ENCODE measurements at places on chromosomes 4 and X. TPM values are rescaled to one million over a fixed set of nuclear protein-coding genes. Genes with fewer than 3 reads are reported as not detected.

TCEAL5 gene
- not detected for total RNA-seq

MAGEA4 gene
- total RNA-seq, result not detected

HTN3 gene
- not detected for total RNA-seq

CLGN gene
- total RNA-seq, result 0.53 TPM

NDNF gene
- 0.29 TPM for total RNA-seq

HGFAC gene
- total RNA-seq, result not detected

ARMCX2 gene
- 31.3 TPM for total RNA-seq

SHROOM3 gene
- total RNA-seq, result 19.0 TPM

RBM10 gene
- total RNA-seq, result 42.6 TPM

- no peak for DNase-seq
These were observed 2.9 kb upstream of the TLR6 start for GRCh38 chr4:38859501-38859900.

GRCh38 chr4:165827018-165827417 is 46.0 kb upstream of the TLL1 start:
- no peak for DNase-seq

GRCh38 chr4:162323919-162324318 is 160.1 kb upstream of the FSTL5 start:
- DNase-seq, result no peak

GRCh38 chr4:54937501-54937900 is 187.9 kb downstream of the KDR start:
- DNase-seq, result no peak

- peak; percentile 84 for DNase-seq
These were observed 36.3 kb downstream of the MGARP start for GRCh38 chr4:139243448-139244365.

DNA sequence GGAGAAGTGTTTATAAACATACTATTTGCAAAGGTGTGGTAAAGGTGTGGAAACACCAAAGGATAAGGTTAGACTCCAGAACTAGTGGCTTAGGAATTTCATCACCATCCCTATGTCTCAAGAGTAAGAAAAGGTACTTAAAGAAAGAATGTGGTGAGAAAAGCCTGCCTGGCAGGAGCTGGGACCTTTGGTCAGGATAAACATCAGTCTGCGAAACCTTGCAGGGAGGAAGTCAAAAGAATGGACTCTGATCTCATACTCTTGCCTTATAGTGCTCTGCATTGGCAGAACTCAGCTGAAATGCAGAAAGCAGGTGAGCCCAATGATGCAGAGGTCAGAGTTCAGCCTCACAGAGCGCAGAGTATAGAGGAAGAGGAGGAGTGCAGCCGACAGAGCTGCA is 97.2 kb upstream of the NR3C2 start:
- DNase-seq, result no peak

DNA sequence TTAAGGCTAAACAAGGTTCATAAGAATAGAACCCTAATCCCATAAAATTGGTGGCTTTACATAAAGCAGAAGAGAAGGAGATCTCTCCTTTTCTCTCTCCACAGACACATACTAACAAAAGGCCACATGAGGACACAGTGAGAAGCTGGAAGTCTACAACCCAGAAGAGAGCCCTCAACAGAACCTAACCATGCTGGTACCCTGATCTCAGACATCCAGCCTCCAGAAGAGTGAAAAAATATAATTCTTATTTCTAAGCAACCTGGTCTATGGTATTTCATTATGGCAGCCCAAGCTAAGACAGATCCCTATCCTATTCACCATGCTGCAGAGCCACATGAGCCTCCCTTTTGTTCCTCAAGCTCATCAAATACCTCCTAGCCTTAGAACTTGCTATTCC is 195.5 kb downstream of the ANTXR2 start:
- no peak for DNase-seq

- DNase-seq, result no peak
These were observed 3.7 kb downstream of the ADGRG4 start for GRCh38 chrX:136304493-136304892.

DNA sequence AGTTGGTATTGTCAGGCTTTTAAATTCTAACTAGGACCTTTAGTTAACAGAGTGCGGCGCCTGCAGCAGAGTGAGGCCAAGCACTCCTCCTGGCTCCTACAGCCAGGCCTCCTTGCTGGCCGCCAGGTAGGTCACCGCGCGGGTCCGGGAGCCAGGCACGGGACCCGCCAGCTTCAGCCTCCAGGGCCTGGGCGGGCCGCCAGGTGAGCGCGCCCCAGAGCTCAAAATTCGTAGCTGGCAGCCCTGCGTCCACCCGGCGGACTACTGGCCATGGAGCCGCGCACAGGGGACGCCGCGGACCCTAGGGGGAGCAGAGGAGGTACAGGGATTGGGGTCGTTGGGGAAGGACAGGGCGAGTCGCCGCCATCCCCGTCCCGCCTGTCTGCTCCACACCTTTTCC is at the start of gene MAGIX:
TSS of gene MAGIX (plus strand) at position 139 of the 400 bp plus-strand sequence. CDS start at position 271, 132 bp downstream.
- DNase-seq, result no peak

GRCh38 chrX:68698942-68699341 is 51.5 kb downstream of the STARD8 start:
- DNase-seq, result no peak

- no peak for DNase-seq
These were observed 487.0 kb downstream of the TRAM1L1 start for GRCh38 chr4:116598155-116598979.

- no peak for DNase-seq
These were observed 7.3 kb downstream of the VEGFD start for GRCh38 chrX:15376956-15377355.

- DNase-seq, result no peak
These were observed 143.7 kb upstream of the PABPC4L start for GRCh38 chr4:134345244-134345643.

DNA sequence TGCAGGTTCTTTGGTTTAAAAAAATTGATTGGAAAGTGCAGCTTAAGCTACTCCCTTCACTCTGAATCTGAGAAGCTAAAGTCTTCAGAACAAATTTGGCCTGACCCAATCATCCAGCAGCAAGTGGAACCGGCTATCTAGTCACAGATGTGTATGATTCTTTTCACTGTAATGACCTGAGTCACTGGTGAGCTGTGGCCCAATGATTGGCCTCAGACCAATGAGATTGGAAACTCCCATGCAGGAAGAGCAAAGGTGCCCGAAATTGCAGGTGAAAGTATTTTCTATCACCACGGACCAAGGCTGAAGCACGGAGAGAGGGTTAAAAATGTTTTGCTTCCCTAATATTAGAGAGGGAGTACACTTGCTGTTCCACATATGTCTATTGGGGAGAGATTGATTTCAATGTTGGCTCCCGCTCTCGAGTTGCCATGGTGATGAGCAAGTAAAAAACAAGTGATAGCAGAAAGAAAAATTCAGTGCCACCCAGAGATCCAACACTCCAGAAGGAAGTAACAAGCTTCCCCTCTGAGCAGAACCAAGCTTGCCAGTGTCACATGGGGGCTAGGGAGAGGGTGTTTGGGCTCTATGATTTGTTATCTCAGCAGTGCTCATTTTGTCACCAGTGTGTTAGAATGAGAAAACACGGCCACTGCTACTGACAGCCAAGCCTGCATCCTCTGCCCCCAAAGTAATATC is 11.2 kb downstream of the RIPPLY1 start:
- DNase-seq, result no peak

DNA sequence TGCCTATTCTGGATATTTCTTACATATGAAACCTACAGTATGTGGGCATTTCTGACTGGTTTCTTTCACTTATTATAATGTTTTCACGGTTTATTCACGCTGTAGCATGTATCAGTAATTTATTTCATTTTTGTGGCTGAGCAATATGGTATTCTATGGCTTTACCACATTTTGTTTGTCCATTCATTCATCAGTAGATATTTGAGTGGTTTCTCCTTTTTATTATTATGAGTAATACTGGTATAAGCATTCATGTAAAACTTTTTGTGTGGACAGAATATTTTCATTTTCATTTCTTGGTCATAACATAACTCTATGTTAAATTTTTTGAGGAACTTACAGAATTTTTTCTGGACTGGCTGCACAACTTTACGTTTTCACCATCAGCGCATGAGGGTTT is 122.7 kb upstream of the PABPC5 start:
- DNase-seq, result no peak

DNA sequence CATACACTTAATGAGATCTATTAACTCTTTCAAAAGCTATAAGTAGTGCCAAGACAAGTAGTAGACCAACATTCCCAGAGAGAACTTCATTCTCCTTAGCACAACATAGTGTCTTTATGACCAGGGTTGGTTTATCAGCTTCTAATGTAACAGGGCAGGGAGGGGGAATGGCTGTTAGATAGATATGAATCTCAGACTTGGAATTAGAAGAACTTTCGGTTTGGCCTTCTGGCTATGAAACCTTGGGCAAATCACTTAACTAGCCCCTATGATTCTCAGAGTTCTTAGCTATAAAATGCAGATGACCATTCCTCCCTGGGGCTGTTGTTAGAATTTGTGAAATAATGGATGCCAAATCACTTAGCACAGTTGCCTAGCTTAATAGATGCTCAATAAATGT is 132.2 kb downstream of the SLC10A7 start:
- no peak for DNase-seq

DNA sequence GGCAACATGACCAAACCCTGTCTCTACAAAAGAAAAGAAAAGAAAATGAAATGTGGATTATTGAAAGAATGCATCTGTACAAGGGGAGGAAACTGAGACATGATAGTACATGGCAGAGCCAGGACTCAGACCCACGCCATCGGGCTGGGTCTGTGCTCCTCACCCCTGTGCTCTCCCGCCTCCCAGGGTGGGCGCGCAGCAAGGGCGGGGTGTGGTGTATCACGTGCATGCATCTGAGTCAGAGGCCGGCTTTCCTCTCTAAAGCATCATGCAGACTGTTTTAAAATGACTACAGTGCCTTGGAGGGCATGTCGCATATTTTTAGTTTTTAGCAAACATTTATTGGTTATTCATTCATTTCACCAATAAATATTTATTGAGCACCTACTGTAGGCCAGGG is 47.8 kb downstream of the HTT-AS start:
- DNase-seq, result no peak

DNA sequence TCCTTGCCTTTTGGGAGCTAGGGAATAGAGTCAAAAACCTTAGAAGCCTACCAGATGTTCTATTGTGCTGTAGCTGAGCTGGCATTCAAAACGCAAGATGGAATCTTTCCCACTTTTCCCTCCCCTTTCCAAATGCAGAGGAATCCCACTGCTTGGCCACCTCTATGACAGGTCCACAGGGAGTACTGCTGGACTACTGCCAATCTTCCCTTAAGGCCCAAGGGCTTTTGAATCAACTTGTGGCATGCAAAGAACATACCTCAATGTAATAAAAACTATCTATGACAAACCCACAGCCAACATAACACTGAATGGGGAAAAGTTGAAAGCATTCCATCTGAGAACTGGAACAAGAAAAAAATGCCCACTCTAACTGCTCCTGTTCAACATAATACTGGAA is 139.2 kb upstream of the AGTR2 start:
- DNase-seq, result no peak

DNA sequence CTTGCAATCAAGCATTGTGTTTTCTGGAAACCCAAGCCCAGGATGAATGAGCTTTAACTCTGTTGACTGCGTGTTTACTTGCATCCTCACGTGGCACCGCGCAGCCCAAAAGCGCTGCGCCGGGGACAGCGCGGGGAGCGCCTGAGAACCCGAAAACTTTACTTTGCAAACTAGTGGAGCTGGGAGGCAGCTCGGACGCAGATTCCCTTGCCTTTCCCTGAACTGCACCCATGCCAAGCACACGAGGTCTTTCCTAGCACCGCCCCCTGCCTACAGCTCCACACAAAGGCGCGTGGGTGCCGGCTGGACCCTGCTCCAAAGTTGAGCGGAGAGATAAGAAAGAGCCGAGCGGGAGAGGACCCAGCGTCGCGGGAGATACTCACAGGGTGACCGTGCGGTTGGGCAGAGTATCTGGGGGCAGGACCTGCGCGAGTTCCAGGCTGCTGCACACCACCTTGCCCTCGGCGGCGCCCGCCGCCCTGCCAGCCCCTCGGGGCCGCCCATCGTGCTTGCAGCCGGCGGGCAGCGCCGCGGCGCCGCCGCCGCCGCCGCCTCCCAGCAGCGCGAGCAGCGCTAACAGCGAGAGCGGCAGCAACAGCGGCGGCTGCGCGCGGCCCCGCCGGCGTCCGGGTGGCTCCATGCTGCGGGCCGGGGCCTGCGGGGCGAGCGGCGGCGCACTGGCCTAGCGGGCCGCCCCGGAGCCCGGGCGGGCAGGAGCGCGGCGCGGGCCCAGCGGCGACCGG is 550 bp downstream of the ADGRA3 start:
- DNase-seq, result peak; percentile 54

DNA sequence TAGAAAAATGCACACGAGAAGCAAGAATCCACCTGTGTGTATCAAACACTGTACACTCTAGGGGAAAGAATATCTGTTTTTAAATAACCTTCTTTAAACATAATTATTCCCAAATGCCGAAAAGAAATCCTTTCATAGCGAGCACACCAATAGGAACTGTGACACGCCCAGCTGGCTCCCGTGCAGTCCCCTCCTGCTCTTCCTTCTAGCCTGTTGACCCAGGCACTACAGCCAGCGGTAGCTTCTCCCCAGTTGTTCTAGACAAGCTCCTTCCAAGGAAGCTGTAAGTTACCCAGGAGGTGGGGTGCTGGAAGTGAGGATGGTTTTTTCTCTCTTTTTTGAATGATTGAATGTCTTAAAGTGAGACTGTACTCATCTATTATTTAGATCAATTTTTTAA is 19.5 kb upstream of the NOCT start:
- no peak for DNase-seq

GRCh38 chrX:53082773-53083616 is 828 bp downstream of the TSPYL2 start:
- DNase-seq, result no peak

DNA sequence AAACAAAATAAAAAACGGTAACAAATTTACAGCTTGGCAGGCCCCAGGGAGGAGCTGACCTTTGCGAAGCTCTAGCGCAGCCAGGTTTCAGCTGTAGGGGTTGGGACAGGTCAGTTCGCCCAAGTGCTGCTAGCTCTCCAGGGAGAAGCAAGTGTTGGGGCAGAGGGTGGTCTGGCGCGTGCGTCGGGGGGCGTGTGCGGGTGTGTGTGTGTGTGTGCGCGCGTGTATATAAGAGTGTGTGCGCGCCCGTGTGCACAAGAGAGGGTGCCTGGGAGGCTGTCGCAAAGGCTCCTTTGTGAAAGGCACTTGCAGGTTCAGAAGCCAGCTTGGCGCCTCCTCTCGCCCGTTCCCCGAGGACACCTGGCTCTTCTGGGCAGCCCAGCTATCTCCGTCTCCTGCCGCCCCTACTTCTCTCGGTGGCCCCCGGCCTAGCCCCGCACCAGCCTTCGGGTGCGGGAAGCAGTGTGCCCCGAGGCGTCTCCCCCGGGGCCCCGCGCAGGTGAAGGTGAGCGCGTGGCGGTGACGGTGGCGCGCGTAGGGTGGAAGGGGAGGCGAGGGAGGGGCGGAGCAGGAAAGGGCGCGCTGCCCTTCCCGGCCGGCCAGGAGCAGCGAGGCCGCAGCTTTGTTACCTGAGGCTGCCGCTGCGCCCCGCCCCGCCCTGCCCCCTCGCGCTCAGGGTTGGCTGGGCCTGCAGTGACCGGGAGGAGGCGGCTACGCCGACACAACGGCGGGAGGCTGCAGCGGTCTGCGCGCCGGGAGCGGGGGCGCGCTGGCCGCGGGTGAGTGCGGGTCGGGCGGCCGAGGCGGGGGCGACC is at the start of gene FHDC1:
TSS of gene FHDC1 (plus strand) at position 693 of the 815 bp plus-strand sequence. CDS start 6,735 bp downstream, outside the sequence.
- DNase-seq, result peak; percentile 11
